Karpas-422 (cell line): ENCODE measurements at places on chromosomes 11 and 22.

GRCh38 chr22:40396882-40397281, 26.5 kb downstream of the SGSM3 start:
- DNase-seq: no peak

DNA sequence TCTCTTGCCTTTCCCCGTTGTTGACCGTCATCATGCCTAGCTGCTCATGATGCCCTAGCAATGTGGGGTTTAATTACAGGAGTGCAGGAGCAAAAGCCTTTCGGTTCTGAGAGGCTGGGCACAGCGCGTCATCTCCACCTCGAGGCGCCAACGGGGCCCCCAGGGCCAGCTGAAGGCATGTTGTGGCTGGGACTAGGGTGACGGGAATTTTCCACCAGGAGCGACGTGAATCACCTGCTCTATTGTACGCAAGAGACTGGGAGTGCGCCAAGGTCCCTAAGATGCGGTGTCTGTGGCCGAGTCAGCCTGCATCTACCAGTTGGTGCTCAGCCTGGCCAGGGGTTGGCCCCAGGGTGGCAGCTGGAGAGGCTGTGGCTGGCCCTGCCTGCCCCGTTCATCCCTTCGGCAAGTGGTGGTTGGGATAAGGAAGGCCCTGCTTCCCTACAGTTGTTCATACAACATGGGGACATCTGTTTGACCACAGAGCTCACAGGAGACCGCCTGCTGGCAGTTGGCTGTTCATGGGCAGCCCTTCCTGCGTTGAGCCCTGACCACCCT, 1175.6 kb downstream of the BRD1 start:
- DNase-seq: no peak

DNA sequence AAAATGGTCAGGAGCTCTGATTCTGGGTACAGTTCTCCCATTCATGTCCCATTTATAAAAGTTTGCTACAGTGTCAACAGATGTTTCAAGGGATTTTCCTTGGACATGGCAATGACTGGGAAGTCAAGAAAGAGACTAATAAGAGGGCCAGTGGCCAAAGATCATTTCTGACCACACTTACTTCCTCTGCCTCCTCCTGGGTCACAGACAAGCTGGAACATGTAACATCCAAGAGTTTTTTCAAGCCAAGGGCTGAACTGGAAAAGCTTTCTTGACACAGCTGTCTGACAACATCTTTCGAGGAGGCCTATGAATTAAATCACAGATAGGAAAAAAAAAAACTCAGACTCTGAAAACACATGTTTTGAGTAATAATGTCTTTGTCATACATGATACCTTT, 8.7 kb downstream of the COMMD9 start:
- DNase-seq: no peak

- DNase-seq: no peak
Observed at GRCh38 chr11:108351468-108351867, 115.9 kb downstream of the C11orf65 start.

- no peak for DNase-seq
Observed at GRCh38 chr11:9269492-9270013, 4.4 kb upstream of the DENND5A start.

DNA sequence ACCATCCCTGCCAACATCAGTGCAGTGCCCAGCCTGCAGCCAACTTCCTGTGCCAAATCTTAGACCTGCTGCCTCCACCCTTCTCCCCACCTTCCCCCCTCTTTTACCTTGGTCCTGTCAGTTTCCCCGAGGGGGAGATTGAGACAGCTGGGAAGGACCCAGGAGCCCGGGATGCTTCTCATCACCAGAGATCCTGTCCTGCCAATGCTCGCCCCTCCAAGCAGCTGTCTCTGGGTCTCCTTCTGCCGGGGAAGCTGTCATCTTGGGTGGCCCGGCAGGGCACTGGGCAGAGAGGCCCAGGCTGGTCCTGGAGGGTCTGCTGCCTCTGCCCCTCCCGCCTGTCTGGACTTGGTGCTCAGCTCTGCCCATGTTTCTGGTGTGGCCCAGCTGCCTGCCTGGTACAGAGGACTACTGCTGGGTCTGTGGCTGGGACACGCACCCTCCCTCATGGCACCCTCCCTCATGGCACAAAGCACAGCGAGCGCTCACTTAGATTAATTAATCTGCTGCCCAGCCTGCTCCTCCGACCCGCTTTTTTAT, 60.4 kb upstream of the THY1 start:
- no peak for DNase-seq

DNA sequence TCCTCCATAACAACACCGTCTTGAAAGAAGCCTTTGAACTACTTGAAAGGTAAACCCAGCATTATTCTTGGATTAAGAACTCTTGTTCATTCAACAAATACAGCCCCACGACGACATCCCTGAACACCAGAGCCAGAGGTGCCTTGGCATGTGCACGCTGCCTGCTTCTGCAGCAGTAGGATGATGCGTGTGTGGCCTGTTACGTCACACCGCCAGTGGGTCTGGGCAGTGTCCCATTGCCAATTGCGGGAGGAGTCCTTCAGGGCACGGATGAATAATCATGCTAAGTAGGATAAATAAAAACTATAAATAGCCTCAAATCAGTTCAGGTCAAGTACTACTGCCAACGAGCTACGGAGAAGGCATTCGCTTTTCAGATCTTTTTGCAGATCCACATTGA, 380.5 kb downstream of the SHANK2 start:
- no peak for DNase-seq

- no peak for DNase-seq
Observed at GRCh38 chr11:33222052-33222750, 35.0 kb upstream of the HIPK3 start.

- DNase-seq: no peak
Observed at GRCh38 chr11:126655807-126656128, 300.3 kb downstream of the ST3GAL4 start.

DNA sequence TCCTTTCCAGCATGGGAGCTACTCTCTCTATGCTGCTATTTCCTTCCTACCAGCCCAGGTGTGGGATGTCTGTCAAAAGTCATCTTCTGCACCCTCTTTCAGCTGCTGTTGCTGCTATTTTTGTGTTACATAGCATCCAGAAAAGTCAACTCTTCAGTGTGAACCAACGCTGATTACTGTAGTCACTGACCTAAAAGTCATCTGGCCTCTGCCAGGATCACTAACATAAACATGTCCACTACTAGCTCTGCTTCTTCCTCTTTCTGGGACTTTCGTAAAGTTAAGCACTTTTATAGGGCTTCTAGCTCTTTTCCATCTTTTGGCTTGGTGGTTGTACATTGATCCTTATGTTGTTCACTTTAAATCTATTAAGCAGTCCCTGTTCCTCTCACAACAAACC, 90.2 kb upstream of the CARD18 start:
- DNase-seq: no peak

- no peak for DNase-seq
Observed at GRCh38 chr22:38967451-38968450, 10.3 kb downstream of the APOBEC3A start.

- DNase-seq: no peak
Observed at GRCh38 chr22:40420341-40421081, 50.1 kb downstream of the SGSM3 start.

DNA sequence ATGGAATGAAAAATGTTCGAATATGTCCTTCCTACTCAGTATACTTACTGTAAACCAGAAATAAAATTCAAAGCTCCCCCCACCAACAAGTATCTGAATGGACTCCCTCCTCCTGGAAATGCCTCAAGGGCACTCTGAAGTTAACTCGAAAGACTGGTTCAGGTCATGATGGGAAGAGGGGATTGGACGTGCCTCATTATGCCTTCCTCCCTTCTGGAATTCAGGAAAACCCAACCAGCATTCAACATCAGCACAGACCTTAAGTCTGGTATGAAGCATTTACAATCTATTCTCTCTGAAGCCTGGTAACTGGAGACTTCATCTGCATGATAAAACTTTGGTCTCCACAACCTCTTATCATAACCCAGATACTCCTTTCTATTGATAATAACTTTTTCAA, 428.3 kb upstream of the RAG2 start:
- no peak for DNase-seq

DNA sequence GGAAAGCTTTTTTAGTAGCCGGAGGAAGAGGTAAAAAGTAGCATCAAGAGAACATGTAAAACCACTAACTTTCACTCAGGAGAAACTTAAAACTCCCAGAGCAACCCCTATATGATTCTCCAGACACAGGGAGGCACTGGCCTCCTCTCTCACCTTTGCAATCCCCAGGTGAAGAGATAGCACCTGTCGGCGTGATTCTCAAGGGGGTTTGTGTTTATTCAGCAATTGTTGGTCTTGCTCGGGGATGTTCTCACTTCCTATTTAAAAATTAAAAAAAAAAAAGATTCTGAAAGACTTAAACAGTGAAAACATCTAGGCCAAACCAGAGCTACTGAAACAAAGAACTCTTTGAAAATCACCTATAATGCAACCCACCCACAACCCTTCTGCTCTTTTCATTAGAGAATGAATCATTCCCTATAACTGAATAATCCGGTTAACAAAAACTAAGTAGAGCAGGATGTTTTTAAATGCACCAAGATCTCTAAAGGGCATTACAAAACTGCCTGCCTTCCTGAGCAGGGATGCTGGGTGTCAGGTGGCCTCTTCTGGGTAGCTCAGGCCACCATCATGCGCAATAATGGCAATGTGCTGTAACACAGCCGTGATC, 24.9 kb downstream of the DHCR7 start:
- no peak for DNase-seq

DNA sequence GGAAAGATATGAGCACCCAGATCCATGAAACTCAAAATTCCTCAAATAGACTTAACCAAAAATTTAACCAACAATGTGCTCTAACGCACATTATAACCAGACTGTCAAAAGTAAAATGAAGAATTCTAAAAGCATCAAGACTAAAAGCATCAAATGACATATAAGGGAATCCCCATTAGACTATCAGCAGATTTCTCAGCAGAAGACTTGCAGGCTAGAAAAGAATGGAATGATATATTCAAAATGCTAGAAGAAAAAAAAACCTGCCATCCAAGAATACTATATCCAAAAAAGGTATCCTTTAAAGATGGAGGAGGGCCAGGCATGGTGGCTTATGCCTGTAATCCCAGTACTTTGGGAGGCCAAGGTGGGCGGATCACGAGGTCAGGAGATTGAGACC, 117.5 kb upstream of the UBASH3B start:
- DNase-seq: no peak

GRCh38 chr11:75107187-75107586, 10.5 kb upstream of the OR2AT4 start:
- DNase-seq: no peak

DNA sequence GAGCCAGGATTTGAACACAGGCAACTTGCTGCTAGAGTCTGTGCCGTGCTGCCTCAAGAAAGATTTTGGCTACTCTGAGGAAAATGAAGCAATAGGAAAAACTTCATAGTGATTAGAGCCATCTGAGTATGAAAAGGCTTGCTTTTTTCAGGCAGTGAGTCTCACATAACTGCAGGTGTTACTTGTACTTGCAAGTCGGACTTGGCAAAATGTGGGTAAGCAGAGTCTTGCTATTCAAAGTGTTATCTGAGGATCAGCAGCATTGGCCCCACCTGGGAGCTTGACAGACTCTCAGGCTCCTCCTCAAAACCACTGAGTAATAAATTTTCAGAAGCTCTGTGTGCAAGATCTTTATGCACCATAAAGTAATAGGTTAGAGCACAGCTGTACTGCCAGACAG, 18.1 kb downstream of the RNF141 start:
- DNase-seq: no peak

DNA sequence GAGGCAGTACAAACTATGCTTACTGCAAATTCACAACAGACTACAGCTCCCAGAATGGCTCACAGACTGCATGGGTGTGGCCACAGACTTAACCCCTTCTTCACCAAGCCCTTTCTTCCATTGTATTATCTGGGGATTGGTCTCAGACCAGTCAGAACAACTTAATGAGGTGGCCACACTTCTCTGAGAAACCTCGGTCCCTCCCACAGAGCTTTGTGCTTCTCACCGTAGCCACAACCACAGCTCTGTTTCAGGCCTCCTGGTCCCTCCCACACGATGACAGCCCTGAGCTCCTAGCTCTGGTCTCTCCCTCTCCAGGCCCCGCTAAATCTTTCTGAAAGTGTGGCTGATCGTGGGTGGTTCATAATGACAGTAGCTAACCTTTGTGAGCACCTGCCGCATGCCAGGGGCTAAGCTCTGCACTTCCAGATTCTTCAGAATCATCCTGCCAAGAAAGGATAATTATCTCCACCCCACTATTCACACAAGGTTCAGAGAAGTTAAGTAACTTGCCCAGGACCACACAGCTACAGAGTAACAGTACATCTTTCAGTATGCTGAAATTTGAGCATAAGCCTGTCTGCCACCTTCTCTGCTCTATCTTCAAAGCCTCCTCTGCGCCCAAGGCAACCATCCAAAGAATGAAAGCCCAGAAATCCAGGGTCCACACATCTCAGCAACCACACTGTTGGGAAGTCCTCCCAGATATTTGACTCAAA, 5.4 kb downstream of the PDE2A start:
- no peak for DNase-seq

- DNase-seq: no peak
Observed at GRCh38 chr11:118111744-118112035, 24.9 kb upstream of the SMIM35 start.

DNA sequence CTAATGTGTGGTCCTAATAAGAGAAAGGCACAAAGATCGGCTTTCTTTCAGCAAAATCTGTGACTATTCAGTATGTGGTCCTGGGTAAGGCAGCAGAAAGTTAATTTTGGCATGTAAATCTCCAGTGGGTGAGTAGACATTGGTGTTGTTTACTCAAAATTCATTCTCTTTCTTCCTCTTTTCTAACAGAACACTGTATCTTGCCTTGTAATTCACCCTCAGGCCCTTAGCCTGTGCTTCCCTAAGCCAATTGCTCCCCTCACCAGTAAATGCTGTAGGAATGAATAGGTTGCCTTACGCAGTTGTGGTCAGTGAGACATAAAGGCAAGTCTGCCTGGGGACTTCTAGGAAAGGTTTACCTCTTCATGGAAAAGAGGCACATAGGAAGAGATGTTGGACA, 49.9 kb upstream of the PDE3B start:
- no peak for DNase-seq

- DNase-seq: no peak
Observed at GRCh38 chr11:110077346-110077745, 15.8 kb upstream of the ZC3H12C start.

GRCh38 chr11:126834149-126834548, 166.4 kb downstream of the KIRREL3 start:
- no peak for DNase-seq

GRCh38 chr11:14372011-14372410, 13.0 kb upstream of the RRAS2 start:
- no peak for DNase-seq

- DNase-seq: no peak
Observed at GRCh38 chr22:17105143-17106129, 15.7 kb downstream of the TMEM121B start.

GRCh38 chr11:110580571-110580970, 131.7 kb downstream of the ARHGAP20 start:
- DNase-seq: no peak
